ENCODE measurements at places on chromosomes 13 and 19.
A peak's percentile ranks its signal among the peaks of the same experiment; 100 is the strongest.

DNA sequence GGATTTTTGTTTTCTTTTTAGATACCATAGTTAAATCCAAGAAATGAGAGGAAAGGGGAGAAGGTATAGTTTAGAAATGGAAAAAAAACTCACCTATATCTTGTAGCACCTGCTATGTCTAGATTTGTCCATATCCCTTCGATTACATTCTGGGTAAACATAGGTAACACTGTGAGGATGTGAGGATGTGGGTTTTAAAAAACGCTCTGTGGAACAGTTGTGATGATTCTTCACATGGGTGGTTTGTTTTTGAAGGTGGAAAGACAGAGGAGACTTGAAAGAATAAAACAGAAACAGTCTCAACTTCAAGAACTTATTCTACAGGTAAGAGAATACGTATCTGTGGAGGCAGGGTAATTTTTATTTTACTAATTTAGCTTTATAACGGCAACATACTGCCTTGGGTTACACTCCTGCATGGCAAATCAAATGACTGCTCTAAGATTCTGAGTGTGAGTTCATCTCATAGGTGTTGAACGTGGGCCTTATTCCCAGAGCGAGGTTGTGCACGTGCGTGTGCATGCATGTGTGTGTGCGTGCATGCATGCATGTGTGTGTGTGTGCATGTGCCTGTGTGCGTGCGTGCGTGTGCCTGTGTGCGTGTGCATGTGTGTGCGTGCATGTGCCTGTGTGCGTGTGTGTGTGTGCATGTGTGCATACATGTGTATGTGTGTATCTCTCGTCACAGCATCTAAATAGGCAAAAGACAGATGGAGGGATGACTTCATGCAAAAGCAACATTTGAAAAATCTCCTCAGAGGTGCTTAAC, 23.5 kb downstream of the ATP4B start:
- no peak for DNase-seq

DNA sequence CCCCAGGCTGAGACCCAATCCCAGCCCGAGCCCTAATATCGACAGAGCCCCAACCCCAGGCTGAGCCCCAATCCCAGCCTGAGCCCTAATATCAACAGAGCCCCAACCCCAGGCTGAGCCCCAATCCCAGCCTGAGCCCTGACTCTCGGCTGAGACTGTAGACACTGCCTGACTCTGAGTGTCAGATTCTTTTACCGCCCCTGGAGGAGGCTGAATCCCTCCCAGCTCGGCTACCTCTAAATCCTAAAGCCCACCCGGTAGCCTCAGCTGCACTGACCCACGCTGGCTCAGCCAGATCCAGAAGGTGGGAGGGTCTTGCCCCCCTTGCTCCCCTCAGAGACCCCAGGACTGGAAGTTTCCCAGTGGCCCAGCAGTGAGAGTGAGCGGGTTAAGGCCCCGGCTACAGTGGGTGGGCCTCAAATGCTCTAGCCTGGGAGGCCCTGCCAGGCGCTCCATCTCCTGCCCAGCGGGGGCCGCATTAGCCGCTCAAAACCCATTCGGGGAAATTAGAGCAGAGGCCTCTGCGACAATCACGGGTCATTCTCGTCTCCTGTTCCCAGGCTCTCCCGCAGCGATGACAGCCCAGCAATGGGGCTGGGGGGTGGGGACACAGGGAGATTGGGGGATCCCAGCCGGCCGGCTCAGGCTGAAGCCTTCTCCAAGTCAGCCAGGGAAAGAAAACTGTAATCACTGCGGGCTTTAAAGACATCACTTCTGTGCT, 43.8 kb downstream of the ZNRF4 start:
- no peak for DNase-seq

- no peak for DNase-seq
Measured at GRCh38 chr13:33080972-33081590, 64.9 kb downstream of the KL start.

- no peak for DNase-seq
Measured at GRCh38 chr13:44810061-44810840, 179.0 kb downstream of the NUFIP1 start.

DNA sequence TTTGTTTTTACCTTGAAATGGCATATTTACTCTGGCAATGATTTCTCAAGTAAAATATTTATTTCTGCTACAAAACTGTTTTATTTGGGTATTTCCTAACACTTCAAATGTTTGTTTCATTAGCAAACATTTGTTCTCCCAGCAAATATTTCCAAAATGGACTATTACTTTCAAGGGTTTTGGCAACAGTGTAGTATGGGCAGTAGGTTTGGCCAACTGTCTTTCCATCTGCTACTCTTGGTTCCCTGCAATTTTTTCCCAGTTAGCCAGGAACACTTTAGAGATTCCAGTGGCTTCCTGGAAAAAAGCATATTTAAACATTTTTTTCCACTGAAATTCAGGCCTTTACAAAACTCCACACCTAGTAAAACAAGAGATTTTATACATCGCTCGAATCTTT, 466.6 kb downstream of the SLITRK6 start:
- DNase-seq = no peak

- DNase-seq = no peak
Measured at GRCh38 chr13:82569581-82569980, 1312.7 kb downstream of the SLITRK1 start.

DNA sequence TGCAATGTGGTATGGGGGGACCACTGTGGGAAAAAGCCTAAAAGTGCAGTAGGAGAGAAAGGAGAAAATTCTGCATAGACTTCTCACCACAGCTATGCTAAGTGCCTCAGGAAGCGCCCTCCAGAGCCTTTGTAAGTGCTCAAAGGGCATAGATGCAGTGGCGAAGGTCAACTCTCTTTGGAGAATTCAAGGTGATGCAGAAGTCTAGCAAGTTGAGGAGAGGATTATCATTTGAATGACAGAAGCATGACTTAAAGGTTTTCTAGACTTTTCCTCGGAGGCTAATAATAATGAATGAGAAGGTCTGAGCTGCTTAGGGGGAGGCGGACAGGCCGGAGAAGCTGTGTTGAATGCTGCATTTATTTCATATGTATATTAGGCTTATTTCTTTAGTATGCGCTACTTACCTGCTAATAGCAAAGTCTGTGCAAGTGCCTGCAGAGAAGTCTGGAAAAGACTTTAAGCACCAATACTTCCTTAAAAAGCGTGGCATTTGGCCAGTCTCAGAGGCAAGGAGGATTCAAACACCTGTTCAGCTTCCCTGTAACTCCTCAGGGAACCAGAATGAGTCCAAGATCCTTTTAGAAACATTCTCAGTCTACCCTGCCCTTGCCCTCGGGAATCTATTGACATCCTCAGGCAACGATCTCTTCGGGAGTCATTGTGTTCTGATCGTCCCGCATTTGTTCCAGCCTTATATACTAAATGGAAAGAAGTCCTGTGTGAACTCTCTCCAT, 56.2 kb downstream of the FLT1 start:
- no peak for DNase-seq

- peak; percentile 41 for DNase-seq
Measured at GRCh38 chr19:17680230-17680722, 7.9 kb downstream of the UNC13A start.

DNA sequence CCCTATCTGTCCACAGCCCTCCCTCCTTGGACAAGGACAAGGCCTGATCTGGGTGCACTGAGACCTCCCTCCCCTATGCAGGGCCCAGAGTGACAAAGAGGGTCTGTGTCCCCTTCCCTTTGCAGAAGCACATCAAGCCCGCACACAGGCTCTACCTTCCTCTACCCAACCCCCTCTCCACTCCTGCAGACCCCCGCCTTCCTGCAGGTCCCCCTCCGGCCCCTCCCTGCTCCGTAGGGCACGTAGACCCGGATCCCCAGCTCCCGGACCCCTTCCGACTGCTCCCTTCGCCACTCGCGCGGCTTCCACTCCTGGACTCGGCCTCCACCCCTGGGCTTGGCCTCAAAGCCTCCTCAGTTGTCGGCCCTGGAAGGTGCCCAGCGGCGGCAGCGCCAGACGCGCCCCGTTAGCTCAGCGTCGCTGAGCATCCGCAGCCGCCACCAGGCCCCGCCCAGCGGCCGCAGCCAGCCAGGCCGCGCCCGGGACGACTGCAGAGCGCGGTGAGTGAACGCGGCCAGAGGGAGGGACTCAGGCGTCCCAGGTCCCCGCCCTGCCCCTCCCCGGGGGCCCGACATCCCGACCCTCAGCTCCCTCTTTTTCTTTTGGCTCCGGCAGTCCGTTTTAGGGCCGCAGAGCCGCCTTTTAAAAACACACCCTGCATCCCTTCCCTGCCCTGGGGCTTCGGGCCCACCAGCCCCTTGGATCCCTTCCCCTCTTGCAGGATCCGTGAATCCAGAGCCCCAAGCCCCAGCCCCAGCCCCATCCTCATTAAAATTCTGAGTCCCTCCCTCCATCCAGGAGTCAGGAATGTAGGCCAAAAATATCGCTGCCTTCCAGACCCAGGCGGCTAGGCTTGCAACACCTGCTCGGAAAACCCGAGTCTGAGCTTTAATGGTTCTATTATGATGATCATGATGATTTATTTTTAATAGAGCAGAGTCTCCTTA, 1.5 kb upstream of the MYADM start:
- peak; percentile 44 for DNase-seq

DNA sequence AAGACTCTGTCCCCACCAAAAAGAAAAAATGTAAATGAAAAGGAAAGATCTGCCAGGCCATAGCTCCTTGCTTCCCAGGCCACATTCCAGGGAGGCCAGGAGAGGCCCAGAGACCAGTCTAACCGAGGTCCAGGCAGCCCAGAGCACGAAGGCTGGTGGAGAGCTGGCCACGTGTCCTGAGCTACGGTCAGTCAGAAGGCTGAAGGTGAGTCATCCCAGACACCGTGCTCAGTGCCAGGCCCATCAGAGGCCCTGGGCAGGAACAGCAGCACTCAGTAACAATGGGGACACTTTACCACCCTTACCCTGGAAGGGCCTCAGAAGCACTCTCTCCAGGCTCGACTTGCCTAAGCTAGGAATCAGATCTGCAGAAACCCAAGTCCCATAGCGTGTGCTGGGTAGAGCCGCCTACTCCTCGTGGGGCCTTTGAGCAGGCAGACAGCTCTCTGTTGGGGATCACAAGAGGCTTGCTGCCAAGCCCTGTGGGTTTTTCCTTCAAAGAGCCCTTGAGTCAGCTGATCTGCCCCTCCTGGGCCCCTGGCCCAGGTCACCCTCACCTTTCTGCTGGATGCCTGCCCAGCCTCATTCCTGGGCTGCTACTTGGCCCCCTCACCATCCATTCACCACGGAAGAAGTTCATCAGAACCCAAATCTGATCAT, 11.6 kb upstream of the DNMT1 start:
- DNase-seq = peak; percentile 71

DNA sequence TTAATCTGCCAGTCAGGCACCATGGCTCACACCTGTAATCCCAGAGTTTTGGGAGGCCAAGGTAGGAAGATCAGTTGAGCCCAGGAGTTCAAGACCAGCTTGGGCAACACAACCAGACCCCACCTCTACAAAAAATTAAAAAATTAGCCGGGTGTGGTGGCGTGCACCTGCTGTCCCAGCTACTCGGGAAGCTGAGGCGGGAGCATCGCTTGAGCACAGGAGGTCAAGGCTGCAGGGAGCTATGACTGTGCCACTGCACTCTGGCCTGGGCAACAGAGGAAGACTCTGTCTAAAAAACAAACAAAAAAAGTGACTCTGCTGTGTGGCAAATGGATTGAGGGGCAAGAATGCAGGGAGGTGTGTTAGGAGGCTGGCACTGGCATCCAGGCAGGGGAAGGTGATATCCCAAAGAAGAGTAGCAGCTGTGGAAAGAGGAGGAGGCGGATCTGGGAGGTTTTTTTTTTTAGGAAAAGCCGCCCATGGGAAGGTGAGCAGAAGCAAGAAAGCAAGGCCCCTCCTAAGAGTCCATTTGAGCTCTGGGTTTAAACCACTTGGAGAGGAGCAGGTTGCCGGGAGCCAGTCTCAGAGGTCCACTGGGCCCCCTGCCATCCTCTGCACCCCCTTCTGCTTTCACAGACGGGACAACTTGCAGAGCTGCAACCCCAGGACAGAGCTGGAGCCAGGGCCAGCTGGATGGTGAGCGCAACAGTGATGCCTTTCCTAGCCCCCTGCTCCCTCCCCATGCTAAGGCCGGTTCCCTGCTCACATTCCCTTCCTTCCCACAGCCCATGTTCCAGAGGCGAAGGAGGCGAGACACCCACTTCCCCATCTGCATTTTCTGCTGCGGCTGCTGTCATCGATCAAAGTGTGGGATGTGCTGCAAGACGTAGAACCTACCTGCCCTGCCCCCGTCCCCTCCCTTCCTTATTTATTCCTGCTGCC, 2.1 kb downstream of the HAMP start:
- DNase-seq = no peak

DNA sequence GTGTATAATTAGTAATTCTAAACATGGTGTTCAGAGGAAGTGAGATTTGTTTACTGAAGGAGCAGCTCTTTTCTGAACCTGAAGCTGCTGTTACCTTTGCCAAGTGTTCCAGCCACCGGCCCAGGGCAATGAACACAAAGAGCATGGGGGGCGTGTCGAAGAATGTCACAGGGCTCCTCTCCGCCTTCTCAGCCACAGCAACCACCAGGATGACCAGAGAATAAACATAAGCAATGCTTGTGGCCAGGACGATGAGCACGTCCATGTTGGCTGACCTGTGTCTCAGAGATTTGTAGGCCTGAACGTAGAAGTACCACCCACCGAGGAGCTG, 53.1 kb downstream of the ATP7B start:
- DNase-seq = no peak

- DNase-seq = no peak
Measured at GRCh38 chr13:30770929-30771328, 35.6 kb downstream of the ALOX5AP start.

GRCh38 chr13:60433505-60433904, 36.5 kb downstream of the TDRD3 start:
- no peak for DNase-seq

DNA sequence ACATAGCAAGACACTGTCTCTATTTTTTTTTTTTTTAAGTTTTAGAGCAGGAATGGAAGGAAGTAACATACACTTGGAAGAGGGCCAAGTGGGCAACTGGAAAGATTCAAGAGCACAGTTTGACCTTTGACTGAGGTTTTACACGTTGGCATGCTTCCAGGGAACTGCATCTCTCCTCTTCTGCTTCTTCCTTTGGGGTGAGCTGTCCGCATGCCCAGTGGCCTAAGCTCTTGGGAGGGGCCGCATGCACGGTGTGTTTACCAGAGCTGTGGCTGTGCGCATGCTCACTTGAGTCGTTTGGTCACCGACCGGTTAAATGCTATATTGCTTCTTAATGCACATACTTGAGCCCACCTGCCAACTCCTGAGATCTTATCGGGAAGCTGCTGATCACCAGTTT, 727.7 kb downstream of the UQCRFS1 start:
- DNase-seq = peak; percentile 5

DNA sequence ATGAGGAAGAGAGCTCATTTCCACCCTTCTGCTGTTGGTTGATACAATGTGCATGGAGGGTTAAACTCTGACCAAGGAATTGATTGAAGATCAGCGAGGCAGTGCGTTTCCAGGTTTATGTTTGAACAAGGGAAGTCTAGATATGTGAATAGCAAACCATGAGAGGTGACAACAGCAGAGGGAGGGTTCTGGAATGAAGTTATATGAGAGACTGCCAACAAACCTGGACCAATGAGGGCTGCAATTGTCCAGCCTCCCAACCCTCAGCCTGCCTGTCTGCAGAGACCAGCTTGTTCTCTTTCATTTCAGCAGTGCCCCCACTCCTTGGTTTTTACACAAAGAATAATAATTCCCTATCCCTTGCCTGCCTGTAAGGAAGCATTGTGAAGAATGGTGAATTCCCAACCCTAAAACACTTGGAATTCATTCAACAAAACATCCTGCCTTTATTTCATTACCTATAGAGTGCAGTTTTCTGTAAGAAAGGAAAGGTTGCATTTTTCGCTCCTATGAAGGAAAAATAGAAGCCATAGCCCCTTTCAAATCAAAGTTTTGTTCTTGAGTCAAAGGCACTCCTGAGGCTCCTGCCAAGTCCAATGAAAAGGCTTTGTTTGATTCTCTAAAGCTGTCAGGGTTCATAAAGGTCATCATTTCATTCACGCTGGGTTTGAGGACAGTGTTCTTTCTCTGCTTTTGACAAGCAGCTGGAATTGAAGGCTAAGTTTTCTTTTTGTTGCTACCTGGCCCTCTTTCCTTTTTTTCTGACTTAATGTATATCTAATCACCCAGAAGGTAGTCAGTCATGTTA, 53.6 kb upstream of the ABCC4 start:
- DNase-seq = no peak
